Effector CD8-positive, alpha-beta T cell (primary cell): ENCODE measurements at places on chromosomes 2 and 18.

GRCh38 chr2:37653805-37654378 is 17.6 kb downstream of the CDC42EP3 start:
- no peak for DNase-seq

DNA sequence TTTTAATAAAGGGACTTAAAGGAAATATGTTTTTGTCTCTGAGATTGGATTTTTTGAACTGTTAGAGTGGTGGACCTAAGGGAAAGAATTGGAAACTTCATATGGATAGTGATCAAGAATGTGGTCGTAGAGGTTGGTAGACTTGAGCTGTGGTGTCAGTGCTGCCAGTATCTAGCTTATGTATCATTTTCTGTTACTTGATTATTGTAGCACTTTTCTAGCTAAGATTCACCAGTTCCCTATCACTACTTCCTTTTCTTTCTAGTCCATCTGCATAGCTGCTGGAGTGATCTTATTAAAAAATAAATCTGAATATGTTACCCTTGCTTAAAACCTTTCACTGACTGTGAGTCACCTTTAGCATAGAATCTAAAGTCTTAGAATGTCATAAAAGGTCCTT is 6.0 kb downstream of the ACVR2A start:
- DNase-seq, result no peak

DNA sequence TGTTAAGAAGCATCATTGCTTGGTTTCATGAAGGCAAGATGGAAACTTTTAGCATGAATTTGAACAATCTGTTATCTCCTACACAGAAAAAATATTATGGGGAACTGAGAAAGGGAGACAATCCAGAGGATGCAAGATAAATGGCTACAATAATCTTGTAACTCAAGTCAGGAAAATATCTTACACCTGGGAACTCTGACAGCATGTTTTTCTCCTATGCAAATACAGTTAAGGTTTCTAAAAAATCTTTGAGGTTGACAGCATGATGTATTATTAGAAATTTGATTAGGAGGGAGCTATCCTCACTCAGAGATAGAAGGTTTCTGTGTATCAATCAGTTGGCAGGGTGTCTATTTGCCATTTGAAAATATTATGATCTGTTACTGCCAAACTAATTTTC is 75.6 kb downstream of the GPD2 start:
- no peak for DNase-seq

GRCh38 chr2:101788995-101789970 is 91.8 kb downstream of the MAP4K4 start:
- no peak for DNase-seq

- no peak for DNase-seq
These were observed 395.1 kb downstream of the FBXO15 start for GRCh38 chr18:73752546-73752945.

DNA sequence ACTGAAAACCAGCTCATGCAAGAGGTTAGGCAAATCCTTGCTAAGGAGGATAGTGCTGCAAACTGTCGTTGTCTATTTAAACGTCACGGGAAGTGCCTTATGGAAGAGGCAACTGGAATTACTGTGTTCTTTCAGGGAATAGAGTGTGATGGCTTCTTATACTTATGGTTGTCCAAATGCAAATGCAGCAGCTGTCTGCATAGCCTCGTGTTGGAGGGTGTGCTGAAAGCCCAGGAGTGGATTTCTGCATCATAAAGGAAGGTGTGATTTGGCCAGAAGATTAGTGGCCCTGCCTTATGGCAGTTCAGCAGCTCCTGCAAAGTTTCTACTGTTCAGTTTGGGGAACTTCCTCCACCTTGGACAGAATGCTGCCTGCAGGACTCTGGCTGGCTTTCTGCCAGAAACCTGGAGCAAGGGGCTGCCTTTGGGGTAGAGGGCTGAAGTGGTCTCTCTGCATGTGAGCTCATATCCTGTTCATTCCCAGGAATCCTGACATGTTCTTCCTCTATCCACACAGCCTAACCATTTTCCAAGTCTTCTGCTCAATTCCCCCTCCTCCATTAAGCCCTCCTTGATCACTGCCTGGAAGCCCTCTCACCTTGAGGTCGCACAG is 321.2 kb upstream of the CXCR4 start:
- DNase-seq, result no peak

DNA sequence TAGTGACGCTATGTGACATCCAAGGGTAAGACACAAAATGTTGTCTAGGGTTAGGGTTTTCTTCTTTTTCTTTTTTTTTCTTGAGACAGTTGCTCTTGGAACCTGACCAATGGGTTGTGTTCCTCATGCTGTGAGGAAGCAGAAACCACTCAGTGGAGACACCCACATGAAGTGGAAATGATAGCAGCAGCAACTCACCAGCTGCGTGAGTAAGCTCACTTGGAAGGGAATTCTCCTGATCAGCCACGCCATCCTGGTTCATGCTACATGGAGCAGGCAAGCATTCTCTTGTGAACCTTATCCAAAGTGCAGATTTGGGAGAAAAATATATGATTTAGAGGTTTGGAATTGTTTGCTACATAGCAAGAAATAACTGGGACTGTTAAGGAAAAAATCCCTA is 863.7 kb downstream of the EPHA4 start:
- no peak for DNase-seq

DNA sequence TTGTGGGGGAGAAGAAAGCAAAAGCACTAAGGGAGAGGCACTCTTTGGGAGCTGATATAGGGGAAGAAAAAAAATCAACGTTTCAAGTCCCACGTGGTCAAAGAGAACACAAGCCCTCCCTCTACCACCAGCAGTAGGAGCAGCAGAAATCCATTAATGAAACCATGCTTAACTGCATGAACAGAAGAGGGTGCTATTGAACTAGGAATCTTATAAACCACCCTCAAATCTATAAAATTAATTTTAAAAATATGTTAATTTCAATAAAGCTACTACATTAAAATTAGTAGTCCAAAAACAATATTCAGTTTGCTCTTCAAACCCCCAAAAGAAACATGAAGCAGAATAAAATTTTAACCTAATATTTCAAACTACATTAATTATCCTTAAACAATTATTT is 147.8 kb downstream of the TMEM18 start:
- DNase-seq, result no peak

DNA sequence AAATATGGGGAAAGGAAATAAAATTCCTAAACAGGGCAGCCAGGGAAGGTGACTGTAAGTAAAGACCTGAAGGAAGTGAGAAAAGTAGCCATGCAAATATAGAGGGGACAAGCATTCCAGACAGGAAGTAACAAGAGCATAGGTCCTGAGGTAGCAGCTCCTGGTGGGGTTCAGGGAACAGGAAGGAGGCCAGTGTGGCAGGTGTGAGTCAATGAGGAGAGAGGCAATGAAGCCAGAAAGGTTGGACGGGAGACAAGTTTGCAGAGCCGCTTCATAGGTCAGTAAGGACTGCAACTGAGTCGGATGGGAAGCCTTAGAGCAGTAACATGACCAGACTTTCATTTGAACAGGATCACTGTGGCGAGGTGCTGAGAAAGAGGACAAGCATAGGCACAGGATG is 150.9 kb downstream of the METTL4 start:
- no peak for DNase-seq

DNA sequence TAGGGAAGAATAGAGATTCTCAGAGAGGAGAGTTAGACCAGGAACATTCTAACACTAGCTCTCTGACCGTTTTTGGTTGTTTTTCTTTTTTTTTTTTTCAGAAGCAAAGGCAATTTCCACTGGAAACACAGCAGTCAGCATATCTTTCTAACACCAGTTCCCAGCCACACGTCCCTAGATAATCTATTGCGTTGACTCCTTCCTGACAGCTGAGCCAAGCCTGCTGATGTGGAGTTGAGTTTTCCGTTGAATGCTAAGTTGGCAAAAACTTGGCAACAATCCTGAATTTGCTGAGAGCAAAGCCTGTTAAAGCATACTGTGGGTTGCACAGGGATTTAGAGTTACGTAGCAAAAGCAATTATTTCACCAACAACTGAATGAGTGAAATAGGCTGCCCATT is 19.3 kb downstream of the GAD1 start:
- DNase-seq, result no peak

DNA sequence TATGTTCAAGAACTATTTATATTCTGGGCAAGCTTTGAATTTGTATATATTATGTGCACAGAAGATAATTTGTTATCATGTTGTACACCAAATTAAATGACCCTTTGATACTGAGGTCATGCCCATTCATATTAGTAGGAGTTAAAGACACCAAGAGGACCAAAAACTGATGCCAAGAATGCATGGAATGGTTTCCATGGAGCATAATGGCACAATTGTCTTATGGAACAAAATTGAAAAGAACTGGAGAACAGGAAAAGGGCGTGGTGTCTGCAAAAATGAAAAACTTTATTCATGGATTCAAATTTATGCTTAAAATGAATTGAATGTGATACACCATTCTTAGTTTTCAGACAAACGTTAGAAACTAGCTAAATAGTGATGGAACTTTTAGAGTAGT is 24.1 kb upstream of the RBMS1 start:
- DNase-seq, result no peak

- DNase-seq, result no peak
These were observed 1.9 kb downstream of the YES1 start for GRCh38 chr18:809985-810642.

DNA sequence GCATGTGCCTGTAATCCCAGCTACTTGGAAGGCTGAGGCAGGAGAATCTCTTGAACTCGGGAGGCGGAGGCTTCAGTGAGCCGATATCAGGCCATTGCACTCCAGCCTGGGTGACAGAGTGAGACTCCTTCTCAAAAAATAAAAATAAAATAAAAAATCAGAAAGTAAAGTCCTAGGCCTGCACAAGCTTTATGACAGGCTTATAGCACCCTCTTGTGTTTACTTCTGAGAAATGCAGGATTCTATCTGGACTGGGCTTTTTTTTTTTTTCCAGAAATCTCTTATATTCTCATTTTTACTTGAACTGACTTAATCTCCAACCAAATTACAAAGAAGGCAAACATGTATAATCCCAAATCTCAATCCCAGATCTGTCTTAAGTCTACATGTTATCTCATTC is 26.1 kb upstream of the REG3G start:
- no peak for DNase-seq

- no peak for DNase-seq
These were observed 6.1 kb downstream of the DOK1 start for GRCh38 chr2:74560591-74560990.

GRCh38 chr2:59195851-59196250 is 954.7 kb upstream of the FANCL start:
- DNase-seq, result no peak

DNA sequence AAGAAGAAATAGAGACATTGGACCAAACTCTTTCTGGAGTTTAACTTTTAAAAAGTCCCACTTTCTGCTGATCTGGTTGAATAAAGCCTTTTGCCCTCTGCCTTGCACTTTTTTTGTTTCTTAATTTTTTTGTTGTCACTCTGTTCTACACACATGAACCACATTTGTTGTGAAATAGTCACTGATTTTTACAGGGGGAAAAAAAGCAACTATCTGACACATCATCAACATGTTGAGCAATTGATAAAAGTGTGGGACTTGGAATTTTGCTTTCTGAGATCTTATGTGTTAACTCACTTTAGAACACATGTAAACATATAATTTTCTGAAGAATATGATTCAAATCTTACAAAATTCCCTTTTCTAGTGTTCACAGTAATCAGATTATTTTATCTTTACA is 414.8 kb upstream of the FIGN start:
- no peak for DNase-seq

GRCh38 chr2:216985658-216986141 is 125.8 kb upstream of the TNP1 start:
- no peak for DNase-seq
